ENCODE measurements at places on chromosomes 6 and 20.
A peak's percentile ranks its signal among the peaks of the same experiment; 100 is the strongest.

DNA sequence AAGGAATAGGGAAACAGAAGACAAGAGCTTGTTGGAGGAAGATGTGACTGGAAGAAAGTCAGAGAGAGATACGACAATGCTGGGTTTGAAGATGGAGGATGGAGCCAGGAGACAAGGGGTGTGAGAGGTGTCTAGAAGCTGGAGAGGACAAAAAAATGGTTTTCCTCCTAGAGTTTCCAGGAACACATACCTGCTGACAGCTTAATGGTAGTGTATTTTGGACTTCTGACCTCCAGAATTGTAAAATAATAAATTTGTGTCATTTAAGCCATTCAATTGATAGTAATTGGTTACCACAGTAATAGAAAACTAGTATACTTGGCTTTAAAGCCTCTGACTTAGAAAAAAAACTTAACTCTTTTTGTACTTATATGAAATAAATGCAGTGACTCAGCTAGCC, 3.6 kb downstream of the AIG1 start:
- no peak for DNase-seq

- DNase-seq, result no peak
These were observed 577 bp upstream of the SLC24A3 start for GRCh38 chr20:19211661-19212468.

DNA sequence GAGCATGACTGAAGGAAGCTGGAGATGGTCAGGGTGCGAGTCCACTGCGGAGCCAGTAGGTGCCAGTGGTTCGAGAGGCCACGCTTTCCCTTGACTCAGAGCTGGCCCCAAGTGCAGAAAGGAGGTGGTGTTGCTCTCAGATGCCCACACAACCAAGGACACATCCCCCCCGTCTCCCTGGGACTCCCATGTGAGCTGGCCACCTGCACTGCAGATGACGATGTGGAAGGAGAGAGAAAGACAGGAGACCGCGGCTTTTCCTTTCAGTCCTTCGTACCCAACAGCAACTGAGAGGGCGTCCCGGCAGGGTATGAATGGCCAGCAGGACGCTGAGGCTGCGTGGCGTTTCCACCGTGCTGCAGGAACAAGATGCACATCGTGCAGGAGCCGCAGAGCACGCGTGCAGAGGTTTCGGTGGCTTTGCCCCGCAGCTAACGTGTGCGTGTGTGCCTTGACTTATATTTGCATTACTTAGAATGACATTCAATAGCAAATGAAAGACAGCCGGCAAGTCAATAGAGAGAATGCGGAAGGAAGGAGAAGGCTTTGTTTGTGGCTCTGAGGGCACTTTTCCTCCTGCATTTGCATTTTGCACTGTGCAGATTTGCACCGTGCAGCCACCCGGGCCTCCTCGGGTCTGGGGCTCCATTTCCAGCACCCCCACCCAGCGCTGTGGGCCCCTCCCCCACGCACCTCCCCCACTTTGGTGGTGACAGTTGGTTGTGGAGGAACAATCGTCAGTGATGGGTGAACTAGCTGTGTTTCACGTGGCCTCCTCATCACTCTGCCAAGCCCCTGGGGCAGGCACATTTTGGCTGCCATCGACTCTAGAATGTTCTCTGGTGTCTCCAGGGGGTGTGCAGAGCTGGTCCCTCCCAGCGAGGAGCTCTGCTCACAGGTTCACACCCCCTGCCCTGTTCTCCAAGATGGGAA, 26.4 kb upstream of the BHLHE23 start:
- DNase-seq, result no peak

GRCh38 chr20:45341579-45341938, 6.7 kb downstream of the SDC4 start:
- DNase-seq, result no peak

GRCh38 chr6:150380256-150380655, 11.4 kb downstream of the IYD start:
- DNase-seq, result no peak

- DNase-seq, result peak; percentile 91
These were observed 154.4 kb upstream of the STMND1 start for GRCh38 chr6:16947375-16948015.

DNA sequence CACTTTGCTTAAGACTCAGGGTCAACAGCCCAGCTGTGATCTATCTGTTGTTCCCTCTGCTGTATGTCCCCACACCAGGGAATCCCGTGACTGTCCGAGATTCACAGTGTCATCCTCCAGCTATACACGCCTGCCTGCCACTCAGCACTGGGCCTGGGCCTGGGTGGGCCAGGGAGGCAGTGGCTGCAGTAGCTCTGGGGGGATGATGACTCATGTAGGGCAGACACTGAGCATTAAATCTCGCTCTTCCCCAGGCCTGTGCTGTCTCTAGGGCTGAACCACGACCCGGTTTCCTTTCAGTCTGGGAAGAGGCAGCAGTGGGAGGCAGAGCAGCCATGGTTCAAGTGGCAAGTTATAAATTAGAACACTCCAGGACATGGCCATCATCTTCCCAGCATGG, 173.9 kb downstream of the LRFN2 start:
- no peak for DNase-seq

GRCh38 chr6:1781152-1781816, 171.6 kb downstream of the FOXC1 start:
- no peak for DNase-seq

- no peak for DNase-seq
These were observed 83.0 kb upstream of the CITED2 start for GRCh38 chr6:139457476-139457875.

DNA sequence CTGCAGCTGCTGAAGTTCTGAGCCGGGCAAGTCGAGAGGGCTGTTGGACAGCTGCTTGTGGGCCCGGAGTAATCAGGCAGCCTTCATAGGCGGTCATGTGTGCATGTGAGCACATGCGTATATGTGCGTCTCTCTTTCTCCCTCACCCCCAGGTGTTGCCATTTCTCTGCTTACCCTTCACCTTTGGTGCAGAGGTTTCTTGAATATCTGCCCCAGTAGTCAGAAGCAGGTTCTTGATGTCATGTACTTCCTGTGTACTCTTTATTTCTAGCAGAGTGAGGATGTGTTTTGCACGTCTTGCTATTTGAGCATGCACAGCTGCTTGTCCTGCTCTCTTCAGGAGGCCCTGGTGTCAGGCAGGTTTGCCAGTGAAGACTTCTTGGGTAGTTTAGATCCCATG, 21.2 kb upstream of the MAPK13 start:
- DNase-seq, result peak; percentile 48

- no peak for DNase-seq
These were observed 1.7 kb downstream of the GHRH start for GRCh38 chr20:37259865-37260264.

GRCh38 chr6:138509371-138509770, 10.1 kb upstream of the NHSL1 start:
- DNase-seq, result peak; percentile 63

DNA sequence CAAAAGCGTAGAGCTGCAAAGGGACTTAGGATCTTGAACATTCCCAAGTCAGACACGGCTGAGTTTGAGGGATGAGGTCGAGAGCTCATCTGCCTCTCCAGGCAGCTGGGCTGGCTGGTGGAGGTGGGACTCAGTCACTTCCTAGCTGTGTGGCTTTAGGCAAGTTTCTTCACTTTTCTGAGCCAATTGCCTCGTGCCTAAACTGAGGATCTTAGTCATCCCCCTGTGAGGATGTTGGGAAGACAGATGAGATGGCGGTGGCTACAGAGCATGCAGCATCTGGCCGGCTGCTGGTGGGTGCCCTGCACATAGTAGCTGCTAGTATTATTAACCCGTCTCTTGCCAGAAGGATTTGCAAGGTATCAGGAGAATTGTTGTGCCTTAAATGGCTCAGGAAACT, 27.5 kb downstream of the TFAP2C start:
- DNase-seq, result no peak

- DNase-seq, result no peak
These were observed 63.4 kb upstream of the MPC1 start for GRCh38 chr6:166446146-166446545.

DNA sequence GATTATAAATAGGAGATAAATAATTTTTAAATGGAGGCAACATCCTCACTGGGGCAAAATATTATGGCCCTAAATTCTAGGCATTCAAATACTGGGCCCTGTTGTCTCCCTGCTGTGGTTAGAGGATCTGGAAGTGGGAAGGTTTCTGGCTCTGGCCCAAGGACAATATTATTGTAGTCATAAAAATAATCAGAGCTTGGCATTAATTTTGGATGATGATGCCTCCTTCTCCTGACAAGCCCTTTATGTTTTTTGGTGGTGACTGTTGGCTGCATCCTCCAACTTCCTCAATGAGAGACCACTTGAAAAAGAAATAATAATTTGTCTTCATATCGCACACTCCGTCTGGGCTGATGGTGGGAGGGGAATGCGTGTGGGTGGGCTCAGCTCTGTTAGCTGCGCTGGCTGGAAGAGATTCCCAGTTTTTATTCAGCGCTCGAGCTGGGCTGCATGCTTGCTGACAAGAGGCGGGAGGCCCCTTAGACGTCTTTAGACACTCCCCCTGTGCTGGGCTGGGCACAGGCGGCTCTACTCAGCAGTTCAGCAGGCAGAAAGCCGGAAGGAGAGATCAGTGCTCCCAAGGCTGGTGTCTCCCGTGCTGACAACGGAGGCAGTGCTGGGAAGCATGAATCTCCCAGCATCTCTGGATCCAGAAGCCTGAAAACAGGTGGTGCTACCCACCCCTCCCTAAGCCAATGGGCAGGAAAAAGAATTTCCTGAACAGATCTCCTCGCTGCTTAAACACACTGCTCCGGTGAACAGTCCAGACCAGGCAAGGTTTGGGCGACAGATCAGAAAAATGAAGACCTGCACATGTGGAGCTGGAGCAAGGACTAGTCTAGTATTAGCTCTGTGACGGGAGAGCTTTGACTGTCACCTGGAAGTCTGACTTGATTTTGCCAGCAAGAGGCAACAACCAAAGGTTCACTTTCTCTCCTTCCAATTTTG, 97.7 kb downstream of the SYCP2 start:
- peak; percentile 49 for DNase-seq

DNA sequence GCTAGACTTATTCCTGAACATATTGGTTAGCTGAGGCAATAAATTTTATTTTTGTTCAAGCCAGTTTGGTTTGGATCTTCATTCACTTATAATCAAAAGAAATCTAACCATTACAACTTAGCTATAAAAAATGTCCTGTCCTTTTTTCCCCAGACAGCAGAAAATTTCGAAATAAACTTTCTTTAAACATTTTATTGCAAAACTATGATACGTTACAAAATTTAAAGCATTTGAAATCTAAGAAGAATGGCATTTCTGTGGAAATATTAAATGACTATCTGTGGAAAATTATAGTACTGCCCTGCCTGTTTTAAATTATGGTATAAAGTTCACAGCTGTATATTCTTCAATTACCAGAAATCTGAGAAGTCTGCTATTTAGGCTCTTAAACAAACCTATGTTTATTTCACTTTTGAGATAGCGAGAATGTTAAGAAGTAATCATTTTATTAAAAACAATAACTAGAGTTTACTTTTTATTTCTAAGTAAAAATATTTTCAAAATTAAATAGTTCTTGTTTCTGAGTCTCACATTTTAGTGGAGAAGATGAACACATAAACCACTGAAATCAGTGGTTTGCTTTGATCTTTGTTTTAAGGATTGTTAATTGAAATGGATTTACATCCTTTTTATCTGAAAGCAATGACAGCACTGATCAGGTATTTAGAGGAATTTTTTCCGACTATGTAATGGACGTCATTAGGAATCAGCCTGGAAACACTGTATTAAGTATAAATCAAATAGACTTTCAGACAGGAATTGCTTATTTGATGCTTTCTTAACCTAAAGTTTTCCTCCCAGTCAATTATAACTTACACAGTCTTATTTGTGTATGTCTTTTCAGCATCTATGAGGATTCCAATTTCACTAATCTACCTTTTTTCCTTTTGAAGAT, 553.7 kb downstream of the COL12A1 start:
- no peak for DNase-seq

GRCh38 chr6:12748815-12749521, 32.4 kb downstream of the PHACTR1 start:
- DNase-seq, result peak; percentile 55

DNA sequence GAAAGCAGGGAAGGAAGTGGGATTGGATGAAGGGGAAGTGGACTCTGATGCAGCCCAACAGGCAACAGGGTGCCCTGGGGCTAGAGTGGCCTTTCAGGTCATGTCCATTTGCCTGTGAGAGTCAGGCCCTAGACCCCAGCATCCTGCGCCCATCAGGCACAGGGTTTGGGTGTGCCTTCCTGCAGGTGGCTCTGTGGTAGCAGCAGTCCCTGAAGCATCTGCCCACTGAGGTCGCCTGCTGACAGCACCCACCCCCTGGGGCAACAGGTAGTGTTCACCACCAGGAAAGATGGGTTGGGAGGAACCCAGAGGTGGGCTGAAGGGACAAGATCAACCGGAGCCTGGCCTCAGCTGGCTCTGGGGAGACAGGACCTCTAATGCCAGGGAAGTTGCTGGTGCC, 3.6 kb downstream of the PACSIN1 start:
- no peak for DNase-seq

DNA sequence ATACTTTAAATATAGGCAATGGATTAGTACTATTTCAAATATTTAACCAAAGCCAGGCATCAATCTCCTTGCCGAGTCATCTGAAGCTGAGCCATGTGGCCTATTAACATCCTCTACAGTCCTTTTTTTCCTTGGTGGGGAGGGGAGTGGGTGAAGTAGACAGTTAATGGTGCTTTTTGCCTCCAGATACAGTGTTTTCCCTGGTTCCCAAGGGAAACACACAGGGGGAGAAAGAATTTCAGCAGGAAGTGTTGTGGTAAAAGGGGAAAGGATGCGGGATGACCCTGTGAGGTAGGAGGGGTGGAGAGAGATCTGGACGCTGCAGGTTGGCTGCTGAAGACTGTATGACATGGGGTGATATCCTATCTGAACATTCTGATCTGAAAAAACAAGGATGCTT, 9.6 kb downstream of the CLDN20 start:
- peak; percentile 50 for DNase-seq

GRCh38 chr6:118632359-118632758, 19.0 kb downstream of the CEP85L start:
- DNase-seq, result no peak

GRCh38 chr6:139373154-139373927, 1.1 kb downstream of the CITED2 start:
- peak; percentile 64 for DNase-seq

- DNase-seq, result peak; percentile 44
These were observed 69.6 kb downstream of the POPDC3 start for GRCh38 chr6:105109955-105110895.

DNA sequence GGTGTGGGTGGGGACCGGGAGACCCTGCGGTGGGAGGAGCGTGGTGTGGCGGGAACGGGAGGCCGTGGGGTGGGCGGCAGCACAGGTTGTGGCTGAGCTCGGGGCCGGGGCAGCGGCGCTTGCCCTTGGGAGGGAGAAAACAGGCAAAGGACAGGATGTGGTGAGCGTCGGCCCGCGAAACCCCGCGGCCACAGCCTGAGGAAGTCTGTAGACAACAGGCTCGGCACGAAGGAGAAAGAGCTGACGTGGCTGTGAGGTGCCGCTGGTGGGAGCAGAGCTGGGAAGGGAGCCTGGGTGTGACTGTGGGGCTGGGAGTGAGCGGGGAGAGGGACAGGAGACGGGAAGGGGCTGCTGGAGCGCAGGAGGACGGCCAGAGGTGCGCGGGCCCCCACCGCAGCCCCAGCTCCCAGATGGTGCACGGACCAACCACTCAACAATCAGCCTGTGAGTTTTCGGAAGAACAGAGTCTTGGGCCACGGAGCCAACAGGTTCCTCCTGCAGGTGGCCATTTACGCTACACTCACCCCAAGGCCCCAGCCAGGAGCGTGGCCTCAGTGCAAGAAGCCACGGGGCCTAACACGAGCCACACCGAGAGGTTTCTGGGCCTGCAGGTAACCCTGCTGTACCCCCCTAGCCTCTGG, 202.8 kb downstream of the DLL1 start:
- DNase-seq, result no peak
